NCI-H2029 treated with DMSO at 0.1 percent for 48 hours (cell line): ENCODE measurements at places on chromosomes 2 and 18.

DNA sequence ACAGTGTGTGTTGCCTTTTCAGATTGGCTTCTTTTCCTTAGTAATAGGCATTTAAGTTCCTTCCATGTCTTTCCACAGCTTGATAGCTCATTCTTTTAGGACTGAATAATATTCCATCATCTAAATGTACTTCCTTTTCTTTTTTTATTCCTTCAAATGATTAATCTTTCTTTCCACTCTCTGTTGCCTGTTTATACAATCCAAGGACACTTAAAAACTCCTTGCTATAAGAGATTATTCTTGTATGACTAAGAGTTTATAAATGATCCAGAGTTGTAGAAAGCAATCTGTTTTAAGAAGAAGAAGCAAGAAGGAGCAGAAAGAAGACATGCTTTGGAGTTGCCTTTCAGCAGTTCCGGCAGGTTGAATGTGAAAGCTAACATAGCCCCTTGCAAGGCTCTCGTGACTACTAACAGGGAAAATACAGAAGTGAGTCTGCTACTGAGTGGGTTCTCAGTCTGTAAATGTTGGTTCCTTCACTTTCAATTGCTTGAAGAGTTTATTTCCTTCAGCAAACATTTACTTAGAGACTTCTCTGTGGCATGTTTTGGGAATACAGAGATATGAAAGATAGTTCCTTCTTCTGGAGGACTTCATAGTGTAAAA is 123.0 kb downstream of the PMAIP1 start:
- DNase-seq: no peak

- peak; percentile 82 for DNase-seq
These were observed 211.8 kb downstream of the SLC8A1 start for GRCh38 chr2:40240070-40240469.

DNA sequence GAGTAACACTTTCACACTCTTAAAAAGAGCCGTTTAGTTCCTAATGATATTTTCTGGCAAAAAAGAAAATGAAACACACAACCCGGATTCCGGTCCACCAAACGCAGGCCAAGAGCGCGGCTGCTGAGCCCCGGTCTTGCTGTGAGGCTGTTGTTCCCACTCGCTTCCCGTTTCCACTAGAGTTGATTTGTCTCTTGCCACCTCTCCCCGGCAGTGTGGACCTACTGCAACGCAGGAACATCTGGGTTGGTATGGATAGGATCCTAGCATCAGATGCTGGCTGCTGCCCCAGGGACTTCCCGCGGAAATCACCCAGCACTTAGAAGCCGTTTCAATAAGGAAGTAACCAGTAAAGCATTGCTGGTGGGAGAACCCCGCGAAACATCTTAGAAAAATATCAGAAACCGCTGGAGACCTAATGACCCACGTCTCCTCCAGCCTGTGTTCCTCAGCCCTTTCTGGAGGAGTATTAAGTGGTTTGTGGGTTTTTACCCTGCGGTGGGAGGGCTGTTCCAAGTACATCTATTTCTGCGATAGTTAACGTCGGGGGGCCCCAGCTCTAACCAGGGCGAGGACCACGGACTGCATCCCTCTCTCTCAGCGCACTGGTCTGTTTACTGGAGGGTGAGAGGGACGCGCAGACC is 939 bp downstream of the DOCK10 start:
- no peak for DNase-seq

GRCh38 chr2:27681841-27682240 is 18.2 kb downstream of the SLC4A1AP start:
- no peak for DNase-seq

DNA sequence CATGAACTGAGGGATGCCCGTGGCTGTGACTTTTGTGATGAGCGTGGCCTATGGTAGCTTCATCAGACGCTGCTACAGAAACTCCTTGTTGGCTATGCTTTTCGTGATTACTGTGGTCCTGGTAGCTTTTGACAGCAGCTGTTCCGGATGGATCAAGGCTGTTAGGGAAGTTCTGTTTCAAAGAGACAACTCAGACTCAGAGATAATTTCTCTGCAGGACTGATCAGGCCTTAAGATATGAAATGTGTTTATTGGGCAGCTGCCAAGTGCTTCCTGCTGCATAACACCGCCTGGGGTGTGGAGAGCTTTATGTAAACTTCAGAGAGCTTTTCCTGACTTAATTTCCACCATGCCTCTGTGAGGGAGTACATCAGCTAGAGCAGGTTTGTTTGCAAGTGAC is 243.8 kb downstream of the TSN start:
- DNase-seq: no peak
